Esophagus squamous epithelium (tissue), 5 donors: ENCODE measurements at places on chromosomes 4 and X.

- no peak for DNase-seq
Measured at GRCh38 chr4:102734116-102734515, 26.7 kb downstream of the MANBA start.

- no peak for DNase-seq
Measured at GRCh38 chr4:142345924-142346323, 500.2 kb downstream of the INPP4B start.

DNA sequence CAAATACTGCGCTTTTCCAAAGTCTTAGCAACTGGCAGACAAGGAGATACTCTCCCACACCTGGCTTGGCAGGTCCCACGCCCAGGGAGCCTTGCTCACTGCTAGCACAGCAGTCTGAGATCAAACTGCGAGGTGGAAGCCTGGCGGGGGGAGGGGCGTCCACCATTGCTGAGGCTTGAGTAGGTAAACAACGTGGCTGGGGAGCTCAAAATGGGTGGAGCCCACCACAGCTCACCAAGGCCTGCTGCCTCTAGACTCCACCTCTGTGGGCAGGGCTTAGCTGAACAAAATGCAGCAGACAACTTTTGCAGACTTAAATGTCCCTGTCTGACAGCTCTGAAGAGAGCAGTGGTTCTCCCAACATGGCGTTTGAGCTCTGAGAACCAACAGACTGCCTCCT lies 23.0 kb upstream of the NFKB1 start:
- no peak for DNase-seq

DNA sequence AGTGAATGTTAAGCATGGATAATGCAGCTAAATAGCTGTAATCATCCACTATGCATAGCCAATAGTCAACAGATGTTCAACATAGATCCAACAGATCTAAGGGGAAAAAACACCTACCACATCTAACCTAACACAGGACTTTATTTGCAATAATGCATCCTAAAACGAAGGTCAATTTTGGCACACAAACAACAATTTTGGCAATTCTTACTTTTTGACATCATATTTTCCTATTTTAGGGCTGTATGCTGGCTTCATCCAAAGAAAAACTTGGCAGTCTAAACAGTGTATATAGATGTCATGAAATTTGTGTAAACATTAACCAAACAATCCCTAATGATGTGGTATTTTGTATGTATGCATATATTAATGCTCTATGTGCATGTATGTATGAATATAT lies 33.2 kb downstream of the UNC5C start:
- no peak for DNase-seq

- DNase-seq, result no peak
Measured at GRCh38 chr4:25180524-25181131, 20.4 kb upstream of the SEPSECS start.

DNA sequence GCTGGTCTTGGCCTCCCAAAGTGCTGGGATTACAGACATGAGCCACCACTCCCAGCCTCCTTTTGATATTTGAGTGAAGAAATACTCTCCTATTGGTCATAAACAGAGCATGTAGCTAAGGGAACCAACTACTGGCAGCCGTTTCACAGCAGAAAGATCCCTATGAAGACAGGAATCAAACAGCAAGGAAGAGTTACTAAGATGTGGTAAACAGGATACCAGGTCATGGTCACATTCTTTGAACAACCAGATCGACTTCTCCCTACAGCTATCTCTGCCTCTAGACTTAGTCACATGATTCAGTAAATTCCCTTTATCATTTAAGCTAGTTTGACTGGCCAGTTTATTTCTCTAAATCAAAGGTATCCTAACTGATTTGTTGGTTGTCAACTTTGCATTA lies 9.0 kb upstream of the HNRNPD start:
- DNase-seq, result no peak

- DNase-seq, result peak; percentile 64
Measured at GRCh38 chrX:136880452-136881013, at the start of gene RBMX. RBMX (minus strand) TSS chrX:136880725; CDS start chrX:136879427, 1,298 bp downstream.

- DNase-seq, result no peak
Measured at GRCh38 chr4:1793496-1793840, 375 bp downstream of the FGFR3 start.

GRCh38 chr4:75172551-75172950 lies 239.6 kb downstream of the PARM1 start:
- DNase-seq, result no peak

DNA sequence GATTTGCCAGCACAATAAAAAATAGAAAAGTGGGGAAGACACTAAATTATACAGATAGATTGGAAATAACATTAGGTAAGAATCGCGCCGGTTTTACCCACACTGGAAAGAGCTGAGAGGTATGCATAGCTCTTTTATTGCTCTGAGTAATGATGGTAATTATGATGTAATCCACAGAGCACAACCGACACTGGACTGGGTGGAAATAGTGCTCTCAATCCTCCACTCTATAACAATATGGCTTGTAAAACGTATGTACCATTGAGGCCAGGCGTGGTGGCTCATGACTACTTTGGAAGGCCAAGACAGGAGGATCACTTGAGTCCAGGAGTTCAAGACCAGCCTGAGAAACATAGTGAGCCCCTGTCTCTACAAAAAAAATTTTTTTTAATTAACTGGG lies 104.3 kb upstream of the RAPGEF2 start:
- DNase-seq, result no peak

GRCh38 chrX:138709886-138710791 lies 1.4 kb downstream of the FGF13 start:
- DNase-seq, result no peak

- no peak for DNase-seq
Measured at GRCh38 chr4:76300012-76300411, 6.5 kb upstream of the STBD1 start.

DNA sequence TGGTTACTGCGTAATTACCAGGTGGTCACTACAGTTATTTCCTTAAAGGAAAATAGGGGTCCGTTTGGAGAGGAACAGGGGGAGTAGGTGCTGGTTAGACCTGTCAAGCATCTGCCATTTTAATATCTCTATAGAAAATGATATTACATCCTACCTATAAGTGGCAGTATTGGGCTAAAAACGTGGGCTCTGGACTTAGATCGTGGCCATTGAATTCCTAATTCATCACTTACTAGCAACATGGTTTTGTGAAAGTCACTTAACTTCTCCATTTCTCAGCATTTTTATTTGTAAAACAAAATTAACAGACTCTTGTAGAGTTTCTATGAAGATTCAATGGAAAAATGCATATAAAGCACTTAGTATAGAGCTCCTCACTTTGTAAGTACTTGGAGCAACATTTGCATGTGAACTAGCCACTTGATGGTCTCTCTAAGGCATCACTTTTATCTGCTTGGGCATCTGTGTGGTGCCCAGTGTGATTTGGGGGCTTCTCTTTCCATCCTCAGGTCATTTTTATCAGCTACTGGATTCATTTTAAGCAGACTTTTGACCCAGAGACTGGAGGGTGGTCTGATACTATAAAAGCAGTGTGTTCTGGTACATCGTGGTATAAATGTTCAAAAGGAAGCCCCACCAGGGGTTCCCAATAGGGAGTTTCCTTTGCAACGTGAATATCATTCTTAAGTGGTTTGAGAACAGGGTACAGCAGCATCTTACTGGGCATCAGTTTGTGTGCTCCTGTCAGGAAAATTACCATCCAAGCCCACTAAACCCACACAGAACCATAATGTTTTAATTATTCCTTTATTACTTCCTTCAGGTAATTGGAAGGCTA lies 42.7 kb upstream of the RASSF6 start:
- DNase-seq, result no peak

GRCh38 chrX:38156838-38157237 lies 63.8 kb downstream of the SRPX start:
- no peak for DNase-seq

- no peak for DNase-seq
Measured at GRCh38 chrX:46380148-46380752, 165.0 kb downstream of the ZNF674 start.

GRCh38 chr4:125105561-125105960 lies 209.2 kb upstream of the FAT4 start:
- no peak for DNase-seq

DNA sequence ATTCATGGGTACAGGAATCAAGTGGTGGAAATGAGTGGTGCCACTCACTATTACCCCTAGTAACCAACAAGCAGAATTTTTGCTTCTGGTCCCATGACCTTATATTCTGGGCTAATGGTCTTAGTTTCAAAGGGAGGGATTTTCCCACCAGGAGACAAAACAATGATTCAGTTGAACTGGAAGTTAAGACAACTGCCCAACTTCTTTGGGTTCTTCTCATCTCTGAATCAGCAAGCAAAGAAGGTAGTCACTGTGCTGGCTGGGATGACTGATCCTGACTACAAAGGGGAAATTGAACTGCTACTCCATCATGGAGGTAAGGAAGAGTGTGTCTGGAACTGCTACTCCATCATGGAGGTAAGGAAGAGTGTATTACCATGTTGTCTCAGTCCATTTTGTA lies 87.2 kb downstream of the IL13RA2 start:
- DNase-seq, result no peak

DNA sequence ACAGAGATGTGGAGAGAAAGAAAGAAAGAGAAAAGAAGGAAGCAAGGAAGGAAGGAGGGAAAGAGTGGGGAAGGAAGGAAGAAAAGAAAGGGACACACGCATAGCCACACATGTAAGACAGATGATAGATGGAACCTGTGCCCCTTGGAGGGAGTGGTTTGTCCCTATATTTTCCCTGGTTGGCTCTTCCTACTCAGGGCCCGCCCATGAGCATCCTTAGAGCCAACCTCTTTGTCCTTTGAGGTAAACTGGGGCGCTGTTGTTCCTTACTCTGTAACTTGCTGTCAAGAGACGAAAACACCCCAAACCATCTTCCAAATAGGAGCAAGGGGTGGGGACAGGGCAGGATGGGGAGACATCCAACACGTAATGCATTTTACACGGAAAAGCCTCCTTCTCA lies 220.9 kb downstream of the MAML3 start:
- no peak for DNase-seq

GRCh38 chr4:3768842-3769641 lies 2.9 kb downstream of the ADRA2C start:
- no peak for DNase-seq

DNA sequence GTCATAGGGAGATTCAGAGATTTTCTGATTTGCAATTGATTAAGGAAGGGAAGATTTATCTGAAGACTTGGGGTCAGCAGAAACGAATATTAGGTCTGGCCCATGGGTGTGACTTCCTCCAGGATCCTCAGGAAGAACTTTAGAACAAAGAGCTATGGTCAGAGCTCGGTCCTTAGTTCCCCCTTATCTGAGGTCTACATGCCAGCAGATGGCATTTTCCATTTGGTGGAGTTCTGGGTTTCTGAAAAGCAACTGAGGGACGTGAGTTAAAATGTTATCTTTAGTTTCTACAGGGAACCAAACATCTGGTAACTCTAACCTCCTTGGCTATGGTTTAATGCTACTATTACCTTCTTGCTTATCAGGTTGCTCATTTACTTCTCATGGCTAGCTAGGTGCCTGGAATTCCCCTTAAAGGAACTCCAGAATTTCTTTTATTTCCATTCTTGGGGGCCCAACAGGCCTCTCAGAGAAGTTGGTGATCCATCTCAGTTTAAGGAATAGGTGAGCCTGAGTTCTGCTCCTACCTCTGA lies 40.7 kb downstream of the KLF3 start:
- DNase-seq, result no peak

DNA sequence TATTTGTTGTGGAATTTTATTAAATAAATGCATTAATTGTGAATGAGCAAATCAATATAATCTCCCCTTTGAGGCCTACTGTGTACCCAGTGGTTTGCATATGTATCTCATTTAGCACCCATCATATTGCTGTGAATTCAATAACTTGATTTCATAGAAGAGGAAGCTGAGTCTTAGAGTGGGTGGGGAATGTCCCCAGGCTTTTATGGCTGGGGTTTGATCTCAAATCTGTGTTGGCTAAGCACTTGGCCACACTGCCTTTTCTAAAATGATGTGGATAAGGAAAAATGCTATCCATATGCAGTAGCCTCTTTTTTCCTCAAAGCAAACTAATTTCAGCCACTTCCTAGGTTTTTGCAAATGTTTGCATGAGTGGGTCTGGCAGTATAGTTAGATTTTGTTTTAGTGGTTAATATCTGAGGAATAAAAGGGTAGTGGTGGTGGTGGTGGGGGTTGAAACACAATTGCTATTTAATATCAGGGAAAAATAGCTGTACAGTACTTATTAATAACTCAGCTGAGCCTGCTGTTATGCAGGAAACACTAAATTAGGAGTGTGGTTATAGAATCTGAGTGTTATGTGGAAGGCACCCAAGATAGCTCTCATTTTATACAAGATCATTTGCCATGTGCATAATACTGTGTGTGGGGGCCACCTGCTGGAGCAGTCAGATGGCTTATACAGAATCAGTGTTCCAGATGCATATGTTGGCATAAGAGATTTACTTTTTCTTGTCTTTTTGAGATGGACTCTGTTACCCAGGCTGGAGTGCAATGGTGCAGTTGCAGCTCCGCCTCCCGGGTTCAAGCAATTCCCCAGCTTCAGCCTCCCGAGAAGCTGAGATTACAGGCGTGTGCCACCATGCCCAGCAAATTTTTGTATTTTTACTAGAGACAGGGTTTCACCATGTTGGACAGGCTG lies 108.0 kb downstream of the TMEM131L start:
- DNase-seq, result no peak

- no peak for DNase-seq
Measured at GRCh38 chr4:72442715-72443114, 126.3 kb downstream of the ADAMTS3 start.

GRCh38 chrX:57294961-57295360 lies 8.5 kb downstream of the FAAH2 start:
- DNase-seq, result no peak

- no peak for DNase-seq
Measured at GRCh38 chr4:16791460-16791859, 107.0 kb downstream of the LDB2 start.

GRCh38 chrX:431056-431455 lies 44.3 kb upstream of the PPP2R3B start:
- no peak for DNase-seq

- no peak for DNase-seq
Measured at GRCh38 chrX:153381684-153382532, 19.2 kb downstream of the PNMA6E start.

DNA sequence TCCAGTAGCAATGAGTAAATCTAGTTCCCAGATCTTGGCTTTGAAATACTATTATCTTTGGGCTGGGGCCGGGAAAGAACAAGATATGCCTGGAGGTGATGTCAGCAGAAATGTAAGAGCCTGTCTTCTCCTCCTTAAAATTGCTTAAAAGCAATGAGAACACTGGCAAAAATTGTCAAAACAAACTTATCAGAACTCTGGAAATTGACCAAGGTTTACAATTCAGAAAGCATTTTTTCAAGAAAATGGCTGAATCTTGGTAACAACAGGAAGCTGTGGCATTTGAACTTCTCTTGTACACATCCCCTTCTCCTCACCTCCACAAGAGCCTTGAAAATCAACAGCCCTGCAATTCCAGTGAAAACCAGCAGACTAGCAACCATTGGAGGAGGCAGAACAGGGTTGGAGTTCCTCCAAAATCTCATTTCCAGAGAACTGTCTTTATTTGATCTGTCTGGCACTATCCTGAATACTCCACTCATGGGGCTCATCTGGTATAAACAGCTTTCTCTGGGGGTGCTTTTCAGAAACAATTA lies 13.5 kb downstream of the TIMP1 start:
- no peak for DNase-seq
